ENCODE measurements at places on chromosomes 1 and 21.
A peak's percentile ranks its signal among the peaks of the same experiment; 100 is the strongest.

DNA sequence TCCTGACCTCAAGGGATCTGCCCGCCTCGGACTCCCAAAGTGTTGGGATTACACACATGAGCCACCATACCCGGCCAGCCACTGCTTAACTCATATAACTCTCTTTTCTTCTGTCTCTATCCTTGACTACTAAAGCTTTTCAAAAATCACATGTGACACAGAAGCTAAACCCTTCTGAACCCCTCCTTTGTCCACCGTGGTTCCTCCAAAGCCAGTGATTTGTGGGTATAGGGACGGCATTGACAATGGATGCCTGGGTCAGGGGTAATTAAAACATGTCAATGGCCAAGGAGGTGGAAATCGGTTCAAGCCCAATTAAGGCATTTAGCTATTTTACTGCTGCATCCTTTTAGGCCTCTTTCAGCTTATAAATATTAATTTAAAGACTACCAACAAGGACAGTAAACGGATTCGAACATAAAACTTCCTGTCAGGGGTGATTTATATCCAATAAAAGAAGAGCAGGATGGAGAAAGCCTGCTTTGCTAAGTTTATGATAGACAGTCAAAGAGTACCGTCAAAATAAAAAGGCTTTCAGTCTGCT, 242.3 kb downstream of the GPATCH2 start:
- no peak for DNase-seq

DNA sequence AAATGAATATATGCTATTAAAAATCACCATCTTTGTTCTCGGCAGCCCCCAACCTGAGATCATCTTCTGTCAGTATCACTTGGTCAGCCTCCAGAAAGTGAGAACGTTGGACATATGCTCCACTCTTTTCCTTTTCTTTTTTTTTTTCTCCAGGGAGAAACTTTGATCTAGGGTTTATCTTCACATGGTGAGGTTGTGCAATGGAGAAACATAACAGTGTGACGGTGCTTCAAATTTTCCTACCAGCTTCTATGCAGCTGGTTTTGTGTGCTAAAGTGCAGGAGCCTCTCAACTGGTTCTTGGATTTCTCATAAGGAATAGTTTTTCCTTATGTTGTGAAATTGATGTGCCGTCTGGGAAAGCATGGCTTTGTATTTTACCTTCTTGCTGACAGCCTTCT, 1202.9 kb downstream of the NCAM2 start:
- no peak for DNase-seq

DNA sequence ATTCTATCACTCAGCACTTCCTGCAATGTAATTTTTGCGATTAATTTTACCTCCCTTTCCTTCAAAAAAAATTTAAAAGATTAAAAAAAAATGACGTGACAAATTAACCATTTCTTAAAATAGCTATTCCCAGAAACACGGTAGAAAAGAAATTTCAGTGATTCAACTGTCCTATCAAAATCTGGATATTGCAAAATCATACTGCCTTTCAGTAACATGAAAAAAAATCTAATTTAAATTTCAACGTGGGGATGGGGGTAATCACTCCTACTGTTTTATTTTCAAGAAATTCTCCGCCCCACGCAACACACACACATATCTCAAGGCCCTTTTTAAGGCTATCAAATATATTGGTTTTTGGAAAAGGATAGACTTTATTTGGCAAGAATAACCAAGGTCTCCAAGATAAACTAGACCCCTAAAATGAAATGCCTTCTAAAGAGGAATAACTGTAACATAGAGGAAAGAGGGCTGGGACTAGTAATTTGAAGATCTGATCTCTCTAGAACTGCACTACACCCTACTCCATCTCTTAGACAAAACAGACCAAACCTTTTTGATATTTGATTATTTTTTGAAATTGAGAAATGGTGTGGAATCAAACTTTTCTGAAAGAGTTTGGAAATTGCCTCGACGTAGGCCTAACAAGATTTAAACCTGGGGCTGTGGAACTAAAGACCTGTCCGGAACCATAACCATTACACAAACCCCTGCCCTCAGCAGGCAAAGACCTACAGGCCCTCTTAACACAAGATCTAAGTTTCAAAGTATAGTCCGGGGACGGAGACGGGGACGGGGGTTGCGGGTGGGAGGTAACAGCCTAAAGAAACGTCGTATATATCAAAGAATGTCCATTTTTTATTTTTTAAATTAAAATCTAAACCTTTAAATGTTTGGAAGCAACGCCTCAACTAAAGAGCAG, 941 bp downstream of the ARNT start:
- no peak for DNase-seq

- DNase-seq: no peak
Observed at GRCh38 chr1:55816456-55817426, 601.6 kb upstream of the USP24 start.

GRCh38 chr21:37072274-37072987, 440 bp downstream of the PIGP start:
- DNase-seq: peak; percentile 76

DNA sequence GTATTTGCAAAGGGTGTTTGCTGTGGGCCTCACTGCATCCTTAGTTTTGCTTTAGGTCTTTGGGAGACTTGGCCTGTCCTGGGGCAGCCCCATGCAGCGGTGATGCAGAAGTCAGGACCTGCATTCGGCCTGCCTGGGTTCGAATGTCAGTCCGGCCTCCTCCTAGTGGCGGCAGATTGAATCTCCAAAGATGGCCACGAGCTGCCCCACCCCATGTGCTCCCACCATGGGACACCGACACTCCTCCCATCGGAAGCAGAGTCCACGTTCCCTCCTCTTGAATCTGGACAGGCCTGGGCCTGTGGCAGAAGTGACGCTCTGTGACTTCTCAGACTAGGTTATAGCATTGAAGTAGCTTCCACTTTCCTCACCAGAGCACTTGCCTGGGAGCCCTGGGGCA, 16.3 kb upstream of the NPPB start:
- DNase-seq: no peak

DNA sequence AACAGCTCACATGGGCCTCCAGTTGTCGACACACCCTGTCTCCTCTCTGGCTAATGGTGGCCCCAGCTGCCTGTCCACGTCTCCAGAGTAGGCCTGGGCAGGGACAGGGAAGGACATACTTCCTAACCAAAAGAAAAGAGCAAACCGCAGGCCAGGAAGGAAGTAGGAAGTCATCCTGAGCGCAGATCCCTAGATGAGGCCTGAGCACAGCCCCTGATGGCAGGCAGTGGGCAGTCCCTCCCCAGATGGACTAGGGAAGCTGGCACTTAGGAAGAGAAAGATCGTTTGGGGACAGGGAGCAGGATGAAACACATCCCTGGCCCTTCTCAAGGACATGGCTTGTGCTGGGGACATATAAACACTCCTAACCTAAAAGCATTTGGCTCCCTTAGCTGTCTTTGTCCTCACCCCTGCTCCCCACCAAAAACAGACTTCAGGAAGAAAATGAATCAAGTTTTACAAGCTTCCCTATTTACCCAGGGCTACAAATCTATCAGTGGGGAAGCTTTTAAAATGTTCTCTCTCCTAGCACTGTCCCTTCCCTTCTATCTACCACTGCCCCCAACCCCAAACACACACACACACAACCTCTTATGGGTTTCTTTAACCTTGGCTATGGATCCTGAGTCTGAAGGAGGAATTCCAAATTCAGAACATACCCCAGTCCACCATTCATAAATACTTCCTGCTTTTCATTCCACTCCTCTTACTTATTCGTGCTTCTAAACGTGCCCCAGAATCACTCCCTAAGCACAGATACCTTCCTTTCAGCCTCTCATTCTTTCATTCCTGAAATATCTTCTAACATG, 21.1 kb downstream of the SSBP3 start:
- no peak for DNase-seq

DNA sequence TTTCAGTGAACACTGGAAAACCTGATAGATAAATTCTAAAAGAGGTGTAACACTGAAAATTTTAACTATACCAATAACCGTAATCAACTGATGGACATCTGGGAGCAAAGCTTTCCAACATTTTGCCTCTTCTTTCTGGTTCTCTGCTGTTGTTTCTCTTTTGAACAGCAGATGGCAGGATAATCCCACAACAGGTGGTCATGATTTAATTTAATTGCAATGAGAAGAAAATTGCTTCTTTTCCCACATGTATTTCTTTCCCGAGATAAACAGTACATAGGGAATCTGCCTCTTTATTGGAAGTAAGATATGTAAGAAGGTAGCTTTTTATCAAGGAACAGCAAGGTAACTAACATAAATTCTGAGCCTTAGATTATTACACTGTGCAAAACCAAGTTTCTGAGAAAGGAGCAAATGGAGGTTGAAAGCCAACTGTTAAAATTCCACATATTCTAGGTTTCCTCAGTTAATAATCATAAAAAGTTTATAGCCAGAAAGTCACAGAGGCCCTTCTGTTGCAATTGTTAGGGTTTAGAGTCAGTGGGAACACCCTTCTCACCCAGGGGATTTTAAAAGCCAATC, 72.9 kb downstream of the RPS6KA1 start:
- DNase-seq: no peak

GRCh38 chr21:32549886-32550285, 35.4 kb downstream of the TCP10L start:
- DNase-seq: no peak

DNA sequence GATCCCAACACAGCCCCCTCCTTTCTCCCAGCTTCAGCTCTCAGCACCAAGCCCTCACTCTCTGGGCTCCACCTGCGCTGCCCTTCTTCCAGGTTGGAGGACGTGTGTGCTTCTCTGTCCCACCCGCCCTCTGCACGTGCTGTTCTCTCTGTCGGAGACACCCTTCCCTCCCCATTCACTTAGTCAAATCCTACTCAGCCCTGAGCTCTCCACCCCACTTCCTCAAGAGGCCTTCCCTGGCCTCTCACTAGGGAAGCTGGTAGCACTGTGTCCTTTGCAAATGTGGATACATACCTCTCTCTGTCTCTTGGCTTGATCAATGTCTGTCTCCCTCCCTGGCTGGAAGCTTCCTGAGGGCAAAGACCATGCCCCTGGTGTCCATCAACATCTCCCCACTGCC, 43.0 kb downstream of the TNFRSF8 start:
- DNase-seq: no peak

- no peak for DNase-seq
Observed at GRCh38 chr1:56403321-56403720, 176.0 kb downstream of the PLPP3 start.

DNA sequence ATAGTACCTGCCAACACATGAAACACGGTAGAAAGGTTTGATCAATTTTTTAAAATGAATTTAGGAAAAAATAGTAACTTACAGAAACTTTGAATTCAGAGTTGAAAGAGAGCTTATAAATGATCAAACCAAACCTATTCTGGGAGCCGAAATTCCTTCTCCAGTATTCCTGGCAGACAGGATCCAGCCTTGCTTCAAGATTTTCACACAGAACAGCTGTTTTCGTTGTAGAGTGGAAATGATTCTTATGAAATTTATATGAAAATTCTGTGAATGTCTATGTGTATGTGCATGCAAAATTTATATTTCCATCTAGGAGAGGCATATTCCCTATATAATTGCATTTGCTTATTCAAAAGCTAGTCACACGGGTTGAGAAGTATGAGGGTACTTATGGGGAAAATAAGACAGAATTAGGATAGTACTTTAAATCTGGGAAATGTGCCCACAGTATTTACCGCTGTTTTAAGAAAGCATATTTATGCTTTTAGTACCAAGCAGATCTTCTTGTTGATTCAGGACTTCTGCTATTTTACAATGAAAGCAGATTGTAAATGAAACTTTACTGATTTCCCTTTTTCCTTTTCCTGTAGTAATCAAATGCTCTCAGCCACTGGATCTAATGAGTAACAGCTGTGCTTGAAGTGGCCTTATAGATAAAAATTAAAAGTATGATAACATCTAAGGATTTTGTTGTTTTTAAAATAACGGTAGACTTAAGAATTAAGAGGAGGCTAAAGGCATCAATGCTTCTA, 30.4 kb downstream of the PRRX1 start:
- DNase-seq: no peak

- DNase-seq: no peak
Observed at GRCh38 chr1:66944330-66945274, 19.8 kb downstream of the MIER1 start.

DNA sequence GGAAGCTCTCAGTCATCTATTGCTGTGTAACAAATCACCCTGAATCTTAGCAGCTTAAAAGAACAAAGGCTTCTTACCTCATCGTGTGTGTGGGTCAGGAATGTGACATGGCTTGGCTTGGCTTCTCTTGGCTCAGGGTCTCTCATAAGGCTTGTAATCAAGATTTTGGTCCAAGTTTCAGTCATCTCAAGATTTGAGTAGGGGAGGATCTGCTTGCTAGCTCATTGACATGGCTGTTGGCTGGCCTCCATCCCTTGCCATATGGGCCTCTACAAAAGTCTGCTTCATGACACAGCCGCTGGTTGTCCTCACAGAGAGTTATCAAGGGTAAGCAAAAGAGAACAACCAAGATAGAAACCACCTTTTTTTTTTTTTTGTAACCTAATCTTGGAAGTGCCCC, 207.7 kb downstream of the PTPRC start:
- no peak for DNase-seq

DNA sequence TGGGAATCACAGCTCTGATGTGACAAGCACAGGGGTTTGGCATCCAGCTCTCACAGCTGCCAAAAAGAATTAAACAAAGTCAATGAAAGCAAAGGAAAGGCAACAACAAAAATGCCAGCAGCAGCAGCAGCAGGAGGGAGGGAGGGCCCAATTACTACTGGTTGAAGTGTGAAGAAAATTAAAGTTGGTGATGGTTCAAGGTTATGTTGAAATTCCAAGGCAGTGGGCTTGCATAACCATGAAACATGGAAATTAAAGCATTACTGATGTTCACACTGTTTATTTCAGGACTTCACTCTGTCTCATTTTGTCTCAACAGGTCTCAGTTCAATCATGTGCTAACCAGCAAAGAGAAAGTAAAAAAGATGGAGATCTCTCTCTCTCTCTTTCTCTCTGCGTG, 220.3 kb upstream of the LYPLAL1 start:
- DNase-seq: no peak

DNA sequence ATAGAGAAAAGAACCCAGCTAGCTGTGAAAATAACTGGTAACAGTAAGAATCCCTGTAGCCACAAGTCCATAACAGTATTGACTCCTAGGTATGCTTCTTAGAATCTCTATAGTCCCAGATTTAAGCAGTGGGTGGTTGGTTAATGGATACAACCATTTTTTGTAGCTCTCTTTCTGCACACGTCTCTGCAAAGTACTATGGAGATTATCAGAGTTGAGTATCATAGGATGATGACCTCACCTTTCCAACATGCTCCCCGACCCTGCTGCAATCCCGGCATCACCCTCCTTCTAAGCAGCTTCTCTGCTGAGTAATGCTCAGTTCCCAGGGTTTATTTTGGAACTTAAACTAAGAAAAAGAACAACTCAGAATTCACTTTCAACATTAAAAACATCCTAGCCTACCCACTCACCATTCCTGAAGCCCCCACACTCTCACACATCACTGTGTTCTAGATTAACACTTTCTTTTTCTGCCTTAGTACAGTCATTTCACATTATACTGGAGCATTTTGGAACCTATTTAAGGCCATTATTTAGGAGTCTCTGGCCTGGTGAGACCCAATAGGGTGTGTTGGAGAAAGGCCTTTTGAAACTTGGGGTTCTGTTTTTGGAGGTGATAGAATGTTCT, 2.7 kb downstream of the MLLT11 start:
- no peak for DNase-seq

DNA sequence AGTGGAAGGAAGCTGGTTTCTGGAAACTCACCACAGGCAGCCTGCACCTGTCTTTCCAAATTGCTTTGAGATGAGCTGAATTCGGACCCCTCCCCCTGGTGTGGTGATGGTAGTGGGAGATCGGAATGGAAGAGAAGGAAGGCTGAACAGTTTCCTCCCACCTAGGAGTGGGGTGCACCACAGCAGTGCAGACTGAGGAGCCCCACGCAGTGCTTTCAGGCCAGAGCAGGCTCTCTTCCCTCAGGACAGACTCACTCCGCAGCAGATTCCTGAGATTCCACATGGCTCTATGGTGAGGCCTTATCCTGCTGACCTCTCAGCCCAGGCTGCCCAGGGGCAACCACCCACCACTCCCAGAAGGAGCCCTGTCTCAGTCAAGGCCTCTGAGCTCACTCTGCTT, 80.9 kb downstream of the ATP1A1 start:
- DNase-seq: no peak

Data from activated naive CD4-positive, alpha-beta T cell (primary cell).